Activated CD4-positive, CD25-positive, alpha-beta regulatory T cell treated with anti-CD3 and anti-CD28 coated beads, Interleukin-2, amount 50 U/mL, for 24 hours (primary cell): ENCODE measurements at places on chromosomes 7 and 10.

DNA sequence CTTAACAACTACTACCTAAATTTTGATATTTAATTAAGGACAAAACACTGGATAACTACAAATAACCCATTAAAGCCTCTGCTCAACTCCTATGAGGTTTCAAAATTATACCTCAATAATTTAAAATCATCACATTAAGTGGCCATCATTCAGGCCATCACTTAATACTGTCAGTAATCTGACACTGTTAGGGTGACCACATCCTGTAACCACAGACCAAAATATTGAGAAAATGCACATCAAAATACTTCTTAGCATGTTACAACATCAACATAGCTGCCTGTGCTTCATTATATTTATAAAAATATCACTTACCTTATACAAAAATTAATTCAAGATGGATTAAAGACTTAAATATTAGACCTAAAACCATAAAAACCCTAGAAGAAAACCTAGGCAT, 23.3 kb downstream of the SEM1 start:
- ATAC-seq, result no peak

DNA sequence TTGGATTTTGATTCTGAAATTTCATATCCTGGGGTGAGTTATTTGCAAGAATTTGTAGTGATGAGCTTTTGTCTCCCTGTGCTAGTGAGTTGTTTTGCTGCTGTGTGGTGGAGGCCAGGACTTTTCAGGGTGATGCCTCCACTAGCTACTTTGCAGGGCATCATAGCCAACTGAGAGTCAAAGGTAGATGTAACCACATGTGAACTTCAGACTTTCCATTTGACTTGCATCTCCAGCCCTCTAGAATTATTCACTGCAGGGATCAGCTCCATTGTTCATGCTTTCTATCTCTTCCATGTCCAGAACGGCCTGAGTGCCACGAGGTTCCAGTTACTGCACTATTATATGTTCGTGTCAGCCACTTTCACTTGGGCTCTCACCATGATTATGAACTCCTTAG, 534.3 kb downstream of the GRM8 start:
- no peak for ATAC-seq

DNA sequence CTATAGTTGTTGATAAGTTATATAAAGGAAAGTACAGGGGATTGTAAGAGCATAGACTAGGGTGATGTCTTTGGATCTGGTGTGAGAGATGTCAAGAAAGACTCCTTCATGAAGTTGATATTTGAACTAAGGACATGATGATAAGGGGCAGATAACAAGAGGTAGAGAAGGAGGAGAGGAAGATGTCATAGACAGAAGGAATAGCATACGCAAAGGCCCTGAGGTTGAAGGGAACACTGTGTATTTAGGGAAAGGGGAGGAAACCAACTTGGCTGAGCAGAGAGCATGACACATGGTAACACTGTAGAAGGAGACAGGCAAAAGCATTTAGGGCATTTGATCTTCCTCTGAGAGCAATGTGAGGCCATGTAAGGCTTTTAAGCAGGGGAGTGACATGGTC, 170.8 kb downstream of the CHN2 start:
- ATAC-seq, result no peak

GRCh38 chr10:129627442-129627841, 160.4 kb downstream of the MGMT start:
- ATAC-seq, result no peak

- ATAC-seq, result peak; percentile 30
Observed at GRCh38 chr7:93890464-93891068, at the start of gene TFPI2. TFPI2 (minus strand) TSS chr7:93890753; CDS start chr7:93890678, 75 bp downstream.

DNA sequence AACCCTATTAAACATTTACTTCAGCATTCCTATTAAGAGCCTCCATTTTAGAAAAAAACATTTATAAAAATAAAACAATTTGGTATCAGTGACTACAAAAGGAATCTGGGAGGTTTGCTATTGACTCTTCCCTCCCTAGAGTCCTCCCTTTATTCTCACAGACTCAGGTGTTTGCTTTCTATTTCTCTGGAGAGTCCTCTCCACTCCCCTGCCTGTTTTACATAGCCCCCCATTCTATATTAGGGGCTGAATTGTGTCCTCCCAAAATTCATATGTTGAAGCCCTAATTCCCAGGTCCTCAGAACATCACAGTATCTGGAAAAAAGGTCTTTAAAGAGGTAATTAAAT, 69.8 kb downstream of the COA1 start:
- ATAC-seq, result no peak

- ATAC-seq, result no peak
Observed at GRCh38 chr10:47159361-47160260, 140.4 kb upstream of the GDF10 start.

GRCh38 chr10:63707254-63707910, 186.2 kb downstream of the REEP3 start:
- peak; percentile 96 for ATAC-seq

DNA sequence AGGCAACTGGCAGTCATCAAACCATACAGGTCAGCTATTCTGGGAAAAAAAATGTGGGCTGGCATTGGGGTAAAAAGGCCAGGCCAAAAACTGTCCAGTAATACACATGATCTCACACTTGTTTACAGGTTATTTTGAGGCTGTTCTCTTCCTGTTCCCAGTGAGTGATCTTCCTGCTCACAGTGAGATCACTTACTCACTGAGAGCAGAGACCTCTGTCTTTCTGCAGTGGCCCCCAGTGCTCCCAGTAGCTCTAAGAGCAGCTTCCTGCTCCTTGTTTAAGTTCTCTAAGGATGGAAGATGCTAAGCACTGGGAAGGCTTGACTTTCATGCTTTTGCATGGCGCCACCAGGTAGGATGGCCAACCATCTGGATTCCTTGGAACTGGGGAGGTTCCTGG, 93.5 kb upstream of the KIAA1217 start:
- ATAC-seq, result no peak

GRCh38 chr7:12692479-12693259, 5.2 kb downstream of the ARL4A start:
- peak; percentile 68 for ATAC-seq

DNA sequence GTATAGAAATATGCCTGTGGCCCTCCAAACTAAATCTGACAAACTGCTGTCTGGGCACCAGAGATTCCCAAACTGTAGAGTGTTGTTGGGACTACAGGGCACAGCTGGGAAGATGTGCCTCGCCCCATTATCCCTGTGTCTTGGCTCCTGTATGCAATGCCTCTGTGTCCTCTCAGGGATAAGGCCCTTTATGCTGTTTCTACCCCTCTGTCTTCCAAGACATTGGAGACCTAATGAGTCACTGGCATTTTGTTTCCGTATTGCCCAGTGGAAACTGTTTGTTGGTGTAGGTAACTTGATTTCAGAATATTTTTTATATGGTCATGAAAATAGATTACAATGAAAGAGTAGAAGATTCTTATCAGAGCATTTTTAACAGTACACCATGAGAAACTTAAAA, 183.2 kb downstream of the GLI3 start:
- no peak for ATAC-seq

- ATAC-seq, result no peak
Observed at GRCh38 chr10:59872892-59873463, 33.4 kb downstream of the CCDC6 start.

- no peak for ATAC-seq
Observed at GRCh38 chr7:13144673-13145072, 457.2 kb downstream of the ARL4A start.

GRCh38 chr10:101013365-101013825, 13.8 kb downstream of the LZTS2 start:
- no peak for ATAC-seq
